ENCODE measurements at places on chromosomes 16 and 17.
A peak's percentile ranks its signal among the peaks of the same experiment; 100 is the strongest.

GRCh38 chr17:63716426-63716825 is 16.5 kb upstream of the LIMD2 start:
- no peak for DNase-seq

DNA sequence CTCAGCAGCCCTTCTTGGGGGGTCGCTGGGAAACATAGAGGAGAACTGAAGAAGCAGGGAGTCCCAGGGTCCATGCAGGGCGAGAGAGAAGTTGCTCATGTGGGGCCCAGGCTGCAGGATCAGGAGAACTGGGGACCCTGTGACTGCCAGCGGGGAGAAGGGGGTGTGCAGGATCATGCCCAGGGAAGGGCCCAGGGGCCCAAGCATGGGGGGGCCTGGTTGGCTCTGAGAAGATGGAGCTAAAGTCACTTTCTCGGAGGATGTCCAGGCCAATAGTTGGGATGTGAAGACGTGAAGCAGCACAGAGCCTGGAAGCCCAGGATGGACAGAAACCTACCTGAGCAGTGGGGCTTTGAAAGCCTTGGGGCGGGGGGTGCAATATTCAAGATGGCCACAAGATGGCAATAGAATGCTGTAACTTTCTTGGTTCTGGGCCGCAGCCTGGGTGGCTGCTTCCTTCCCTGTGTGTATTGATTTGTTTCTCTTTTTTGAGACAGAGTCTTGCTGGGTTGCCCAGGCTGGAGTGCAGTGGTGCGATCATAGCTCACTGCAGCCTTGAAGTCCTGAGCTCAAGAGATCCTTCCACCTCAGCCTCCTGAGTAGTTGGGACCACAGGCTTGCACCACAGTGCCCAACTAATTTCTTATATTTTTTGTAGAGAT is 3.4 kb downstream of the STH start:
- peak; percentile 81 for DNase-seq

GRCh38 chr17:41529491-41529915 is 1.4 kb upstream of the KRT19 start:
- DNase-seq: no peak

GRCh38 chr16:280005-280460 is 358 bp upstream of the ARHGDIG start:
- DNase-seq: no peak

GRCh38 chr17:76272541-76273444 is 7.6 kb downstream of the UBALD2 start:
- peak; percentile 40 for DNase-seq

DNA sequence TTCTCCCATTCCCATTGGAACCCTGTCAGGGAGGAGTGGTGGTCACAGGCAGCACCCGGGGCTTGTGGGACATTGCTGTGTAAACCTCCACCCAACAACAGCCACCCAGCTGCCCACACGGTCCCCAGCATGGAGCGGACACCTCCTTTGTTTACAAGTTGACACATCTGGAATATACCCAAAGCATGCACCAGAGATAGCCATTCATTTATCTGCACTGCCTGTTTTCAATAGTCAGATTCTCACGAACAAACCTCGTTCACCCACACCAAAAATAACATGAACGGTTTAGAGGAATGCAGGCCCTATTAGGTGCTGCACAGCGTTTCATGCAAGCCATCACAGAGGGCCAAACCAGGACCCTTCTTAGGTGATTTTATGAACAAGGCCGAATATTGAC is 244.8 kb downstream of the FOXL1 start:
- DNase-seq: no peak

DNA sequence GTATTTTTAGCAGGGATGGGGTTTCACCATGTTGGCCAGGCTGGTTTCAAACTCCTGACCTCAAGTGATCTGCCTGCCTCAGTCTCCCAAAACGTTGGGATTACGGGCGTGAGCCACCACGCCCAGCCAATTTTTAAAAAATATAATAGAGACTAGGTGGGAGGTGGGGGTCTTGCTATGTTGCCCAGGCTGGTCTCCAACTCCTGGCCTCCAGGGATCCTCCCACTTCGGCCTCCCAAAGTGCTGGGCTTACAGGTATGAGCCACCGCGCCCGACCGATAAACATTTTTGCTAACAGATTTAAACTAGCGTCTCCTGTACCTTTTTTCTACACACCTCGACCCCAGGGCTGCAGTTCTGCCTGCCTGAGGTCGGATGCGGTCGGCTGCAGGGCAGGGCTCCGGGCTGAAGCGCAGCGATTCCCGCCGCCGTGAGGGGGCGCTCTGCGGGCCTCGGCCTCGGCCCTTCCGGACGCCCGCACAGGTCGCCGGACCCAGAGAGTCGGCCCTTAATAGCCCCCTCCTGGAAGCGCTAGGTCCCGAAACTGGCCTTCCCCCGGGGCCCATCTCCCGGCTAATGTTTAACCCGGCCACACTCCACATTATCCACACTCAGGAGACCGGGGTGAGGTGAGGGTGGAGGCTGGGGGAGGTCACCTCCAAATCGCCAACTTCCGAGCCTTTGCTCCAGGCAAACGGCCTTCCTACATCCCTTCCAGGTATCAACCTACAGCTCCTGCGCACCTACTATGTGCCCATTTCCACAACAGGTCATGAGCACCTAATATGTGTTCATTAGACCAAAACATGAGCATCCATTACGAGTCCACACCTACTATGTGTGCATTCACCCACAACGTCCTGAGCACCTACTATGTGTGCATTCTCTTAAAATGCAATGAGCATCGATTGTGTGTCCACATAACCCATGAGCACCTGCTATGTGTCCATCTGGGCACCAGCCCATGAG is 2.0 kb upstream of the GLIS2 start:
- peak; percentile 23 for DNase-seq

GRCh38 chr16:2845116-2845515 is 12.9 kb downstream of the PRSS22 start:
- no peak for DNase-seq

DNA sequence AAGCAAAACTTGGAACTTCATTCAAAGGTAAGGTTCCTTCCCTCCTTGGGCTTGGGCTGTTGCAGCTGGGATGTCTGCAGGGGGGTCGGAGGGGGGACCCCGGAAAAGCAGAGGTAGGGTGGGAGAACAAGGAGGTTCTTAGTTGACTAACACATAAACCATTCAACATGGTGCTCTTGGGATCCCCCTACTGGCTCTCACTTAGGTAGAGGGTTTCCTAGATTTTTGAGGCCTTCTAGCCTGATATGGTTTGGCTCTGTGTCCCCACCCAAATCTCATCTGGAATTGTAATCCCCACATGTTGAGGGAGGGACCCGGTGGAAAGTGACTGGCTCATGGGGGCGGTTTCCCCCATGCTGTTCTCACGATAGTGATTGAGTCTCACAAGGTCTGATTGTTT is 93.9 kb downstream of the RGS9 start:
- no peak for DNase-seq

DNA sequence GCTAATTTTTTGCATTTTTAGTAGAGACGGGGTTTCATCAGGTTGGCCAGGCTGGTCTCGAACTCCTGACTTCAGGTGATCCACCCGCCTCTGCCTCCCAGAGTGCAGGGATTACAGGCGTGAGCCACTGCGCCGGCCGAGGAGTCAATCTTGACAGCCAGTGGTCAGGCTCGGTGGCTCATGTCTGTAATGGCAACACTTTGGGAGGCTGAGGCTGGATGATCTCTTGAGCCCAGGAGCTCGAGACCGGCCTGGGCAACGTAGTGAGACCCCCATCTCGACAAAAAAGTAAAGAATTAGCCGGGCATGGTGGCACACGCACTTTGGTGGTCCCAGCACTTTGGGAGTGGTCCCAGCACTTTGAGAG is 608 bp upstream of the PGS1 start:
- DNase-seq: no peak

DNA sequence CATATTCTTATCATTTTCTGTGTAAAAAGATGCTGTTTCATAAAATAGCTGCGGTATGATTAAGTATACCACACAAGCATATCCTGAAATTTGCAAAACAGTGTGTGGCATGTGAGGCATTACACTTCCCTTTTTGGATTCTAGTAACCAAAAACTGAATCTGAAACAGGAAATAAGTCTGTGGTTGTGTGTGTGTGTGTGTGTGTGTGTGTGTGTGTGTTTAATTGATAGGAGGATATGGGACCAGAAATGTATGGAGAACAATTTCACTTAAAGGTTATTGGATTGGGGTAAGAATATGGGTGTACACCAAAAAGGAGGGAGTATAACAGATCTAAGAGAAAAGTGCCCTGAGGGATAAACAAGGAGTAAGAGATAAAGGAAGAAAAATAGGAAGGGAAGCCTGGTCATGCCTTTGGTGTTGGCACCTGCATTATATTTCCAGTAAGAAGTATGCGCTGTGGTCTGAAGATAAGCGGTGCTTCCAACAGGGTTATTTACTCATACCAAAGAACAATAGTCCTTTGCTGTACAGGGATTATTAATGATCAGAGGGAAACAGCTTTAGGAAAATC is 4.0 kb downstream of the LYRM1 start:
- DNase-seq: peak; percentile 54
